ENCODE measurements at places on chromosomes 12 and 14.

DNA sequence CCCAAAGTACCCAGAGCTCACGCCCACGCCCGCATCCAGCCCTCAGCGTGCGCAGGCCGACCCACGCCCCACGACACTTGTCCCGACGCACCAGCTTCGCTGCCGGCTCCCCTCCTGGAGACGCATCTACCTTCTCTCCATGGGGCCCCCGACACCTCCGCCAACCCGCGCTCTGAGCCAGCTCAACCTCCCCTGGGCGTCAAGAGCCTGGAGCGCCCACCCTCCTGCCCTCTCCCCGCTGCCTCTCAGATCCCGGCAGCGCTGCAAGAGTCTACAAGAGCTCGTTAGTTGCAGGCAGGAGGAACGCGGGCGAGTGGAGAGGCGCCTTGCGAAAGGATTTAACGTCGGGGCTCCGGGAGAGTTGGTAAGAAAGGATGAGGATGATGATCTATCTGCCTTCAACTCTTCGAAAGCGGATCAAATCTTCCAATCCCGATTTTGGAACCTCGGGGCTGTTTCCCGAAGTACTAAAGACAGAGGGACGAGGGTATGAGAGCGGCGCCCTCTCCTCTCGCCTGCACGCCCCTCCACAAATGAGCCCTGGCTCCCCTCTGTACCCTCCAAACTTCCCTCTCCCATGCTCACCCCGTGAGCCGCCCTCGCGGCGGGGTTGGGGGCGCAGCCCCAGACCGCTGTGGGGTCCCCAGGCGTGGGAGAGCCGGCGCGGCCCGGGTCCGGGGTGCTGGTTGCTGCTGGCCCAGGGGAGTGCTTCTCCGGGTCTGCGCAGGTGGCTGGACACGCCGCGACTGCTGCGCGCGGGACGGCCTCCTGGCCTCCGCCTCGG is 979 bp downstream of the LTBP2 start:
- no peak for DNase-seq

GRCh38 chr14:91292491-91292890 is 48.0 kb upstream of the GPR68 start:
- no peak for DNase-seq

GRCh38 chr14:100587086-100587762 is at the start of gene BEGAIN:
TSS of gene BEGAIN (minus strand) at chr14:100587417. CDS start at chr14:100587290, 127 bp downstream.
- peak; percentile 6 for DNase-seq

GRCh38 chr14:71658261-71658860 is 273.9 kb upstream of the RGS6 start:
- no peak for DNase-seq

DNA sequence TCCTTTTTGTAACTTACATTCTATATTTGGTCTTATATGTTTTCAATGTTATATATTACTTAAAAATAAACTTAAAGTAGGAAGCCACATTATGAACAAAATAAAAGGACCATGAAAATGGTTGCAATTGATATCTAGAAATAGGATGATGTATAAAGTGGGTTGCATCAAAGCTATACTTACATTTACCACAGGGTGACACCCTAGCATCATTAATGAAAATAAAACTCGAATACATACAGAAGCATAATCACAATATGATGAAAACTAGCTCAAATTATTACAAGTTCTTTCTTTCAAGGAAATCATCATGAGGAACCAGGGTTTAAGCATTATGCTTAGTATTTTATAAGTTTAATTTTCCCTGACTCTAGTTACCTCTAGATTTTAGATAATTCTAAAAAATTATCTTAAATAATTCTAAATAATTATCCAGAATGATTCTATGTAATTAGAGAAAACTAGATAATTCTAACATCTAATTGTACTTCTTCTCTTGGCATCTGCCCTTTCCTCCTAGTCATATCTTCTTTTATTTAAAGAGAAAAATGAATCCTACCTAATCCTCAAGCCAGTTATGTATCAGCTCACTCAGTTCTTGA is 31.2 kb downstream of the TAS2R7 start:
- DNase-seq, result no peak

DNA sequence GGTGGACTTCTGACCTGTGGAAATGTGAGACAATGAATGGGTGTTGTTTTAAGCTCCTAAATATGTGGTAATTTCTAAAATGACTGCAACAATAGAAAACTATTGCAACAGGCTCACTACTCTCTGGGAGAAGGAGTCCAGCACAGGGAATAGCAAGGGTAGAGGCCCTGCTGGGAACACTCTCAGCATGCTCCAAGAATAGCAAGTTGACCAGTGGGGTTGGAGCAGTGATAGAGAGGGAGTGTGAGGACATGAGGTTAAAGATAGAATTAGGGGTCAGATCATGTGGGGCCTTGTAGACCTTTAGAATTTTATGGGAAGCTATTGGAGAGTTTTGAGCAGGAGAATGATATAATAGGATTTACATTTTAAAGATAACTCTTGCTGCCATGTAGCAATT is 346.7 kb upstream of the CCDC196 start:
- no peak for DNase-seq

DNA sequence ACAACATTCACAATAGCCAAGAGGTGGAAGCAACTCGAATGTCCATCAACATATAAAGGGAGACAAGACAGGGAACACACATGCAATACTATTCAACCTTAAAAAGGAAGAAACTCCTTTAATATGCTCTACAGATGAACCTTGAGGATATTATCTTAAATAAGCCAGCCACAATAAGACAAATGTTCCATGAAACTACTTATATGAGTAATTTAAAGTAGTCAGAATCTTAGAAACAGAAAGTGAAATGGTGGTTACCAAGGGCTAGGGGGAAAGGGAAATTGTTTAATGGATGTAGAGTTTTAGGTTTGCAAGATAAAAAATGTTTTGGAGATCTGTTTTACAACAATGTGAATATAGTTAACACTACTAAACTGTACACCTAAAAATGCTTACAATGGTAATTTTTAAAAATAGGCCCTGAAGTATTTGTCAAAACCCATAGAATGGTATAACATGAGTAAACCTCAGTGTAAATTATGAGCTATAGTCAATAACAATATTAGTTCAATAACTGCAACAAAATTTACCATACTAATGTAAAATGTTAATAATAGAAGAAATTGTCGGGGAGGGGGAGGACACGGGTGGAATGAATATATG is 71.1 kb downstream of the EGLN3 start:
- DNase-seq, result no peak

DNA sequence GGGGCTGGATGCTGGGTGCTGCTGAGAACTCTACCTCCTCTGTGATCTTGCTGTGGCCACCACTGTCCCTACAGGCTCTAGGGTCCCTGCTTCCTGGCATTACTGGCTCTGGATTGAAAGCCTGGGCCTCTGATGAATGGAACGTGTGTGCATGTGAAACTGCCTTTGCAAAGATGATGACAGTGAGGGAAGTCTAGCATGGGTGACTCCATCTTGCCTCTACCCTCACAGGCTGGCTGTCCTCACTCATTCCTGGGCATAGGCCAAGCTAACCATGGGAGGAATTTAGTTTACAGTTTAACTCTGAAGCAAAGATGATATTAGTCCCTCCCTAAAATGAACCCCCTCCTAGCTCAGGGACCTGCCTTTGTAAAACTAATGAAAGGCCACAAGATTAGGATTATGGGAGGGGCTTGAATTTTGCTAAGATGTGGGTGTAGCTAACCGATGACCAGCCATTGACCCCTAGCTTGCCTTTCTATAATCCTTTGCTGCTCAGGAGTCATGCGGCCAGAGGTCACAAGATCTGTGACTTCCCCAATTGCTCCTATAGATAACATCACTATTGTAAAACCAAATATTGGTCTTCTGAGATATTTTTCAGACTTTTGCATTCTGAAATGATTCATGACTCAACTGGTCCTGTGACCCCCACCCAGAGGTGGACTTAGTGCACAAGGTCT is 2.2 kb upstream of the C1S start:
- no peak for DNase-seq

- DNase-seq, result no peak
Measured at GRCh38 chr14:74956280-74957072, 1.1 kb upstream of the PGF start.

GRCh38 chr14:93049315-93049714 is 66.4 kb downstream of the ITPK1 start:
- DNase-seq, result no peak

DNA sequence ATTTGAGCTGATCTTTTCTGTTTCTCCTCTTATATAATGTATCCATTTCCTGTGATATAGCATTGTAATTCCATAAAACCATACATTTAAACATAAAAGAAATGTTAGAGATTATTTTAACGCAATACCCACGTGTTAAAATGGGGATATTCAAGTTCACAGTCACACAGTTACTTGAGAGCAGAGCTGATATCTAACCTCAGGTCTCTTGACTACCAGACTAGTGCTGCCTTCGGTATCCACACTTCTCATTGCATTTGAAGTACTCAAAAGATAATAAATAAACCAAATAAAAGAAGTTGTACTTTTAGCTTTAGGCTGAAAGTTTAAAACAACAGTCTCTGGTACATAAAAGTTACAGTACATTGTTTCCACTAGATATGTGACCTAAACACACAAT is 2.9 kb downstream of the CLECL1 start:
- DNase-seq, result no peak

DNA sequence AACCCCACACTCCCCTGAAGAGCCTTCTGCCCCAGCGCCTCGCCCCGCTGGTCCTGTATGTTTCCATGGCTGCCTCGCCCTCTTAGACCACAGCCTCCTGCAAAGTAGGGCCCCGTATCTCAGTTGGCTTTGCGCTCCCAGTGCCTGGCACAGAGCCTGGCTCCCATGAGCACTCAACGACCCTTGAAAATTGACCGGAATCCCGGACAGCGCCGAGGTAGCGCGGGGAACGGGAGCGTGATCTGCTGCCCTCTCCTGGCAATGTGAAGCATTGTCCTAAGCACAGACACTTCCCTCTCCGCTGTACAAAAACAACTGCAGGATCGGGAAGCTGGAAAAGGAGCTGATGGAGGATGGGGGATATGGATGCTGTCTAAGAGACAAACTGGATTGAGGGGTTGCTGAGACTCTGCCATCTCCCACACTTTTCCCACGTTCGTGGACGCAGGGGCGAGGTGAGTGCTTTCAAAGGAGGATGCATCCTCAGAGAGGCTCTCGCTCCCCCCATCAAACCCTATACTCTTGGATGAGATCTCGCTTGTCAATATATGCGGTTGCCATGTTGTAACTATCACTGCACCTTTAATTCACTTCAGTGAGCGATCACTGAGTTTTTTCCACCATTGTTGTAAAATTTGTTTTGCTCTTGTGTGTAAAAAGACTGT is 10.7 kb upstream of the FKBP4 start:
- peak; percentile 17 for DNase-seq

- DNase-seq, result no peak
Measured at GRCh38 chr12:49331380-49332222, 5.4 kb downstream of the C1QL4 start.

DNA sequence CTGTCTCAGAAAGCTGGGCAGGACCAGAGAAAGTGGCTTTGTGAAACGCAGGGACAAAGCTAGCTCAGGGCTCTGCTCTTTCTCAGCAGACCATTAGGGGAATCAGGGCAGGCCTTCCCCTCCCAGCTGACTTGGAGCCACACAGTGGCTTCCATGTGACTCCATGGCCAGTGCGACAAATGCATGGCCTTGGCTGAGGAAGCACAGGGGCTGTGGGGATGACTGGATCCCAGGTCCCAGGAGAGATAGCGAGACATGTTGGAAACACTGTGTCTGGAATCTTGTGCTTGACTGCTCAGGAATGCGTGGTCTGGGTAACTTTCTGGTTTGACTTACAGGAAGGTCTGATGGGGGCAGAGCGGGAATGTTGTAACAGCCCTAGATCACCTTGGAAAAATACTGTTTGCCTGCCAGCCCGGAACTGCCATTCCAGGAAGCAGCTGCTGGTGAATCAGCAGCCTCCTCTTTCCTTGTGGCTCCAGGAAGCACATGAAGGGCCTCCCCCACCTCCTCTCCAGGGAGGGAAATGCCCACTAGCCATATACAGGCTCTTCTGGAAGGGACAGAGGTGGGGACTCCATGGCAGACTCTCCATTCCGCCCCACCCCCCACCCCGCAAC is 133.5 kb upstream of the HIF1A start:
- DNase-seq, result no peak

- DNase-seq, result no peak
Measured at GRCh38 chr12:49825360-49825970, 2.7 kb downstream of the NCKAP5L start.

DNA sequence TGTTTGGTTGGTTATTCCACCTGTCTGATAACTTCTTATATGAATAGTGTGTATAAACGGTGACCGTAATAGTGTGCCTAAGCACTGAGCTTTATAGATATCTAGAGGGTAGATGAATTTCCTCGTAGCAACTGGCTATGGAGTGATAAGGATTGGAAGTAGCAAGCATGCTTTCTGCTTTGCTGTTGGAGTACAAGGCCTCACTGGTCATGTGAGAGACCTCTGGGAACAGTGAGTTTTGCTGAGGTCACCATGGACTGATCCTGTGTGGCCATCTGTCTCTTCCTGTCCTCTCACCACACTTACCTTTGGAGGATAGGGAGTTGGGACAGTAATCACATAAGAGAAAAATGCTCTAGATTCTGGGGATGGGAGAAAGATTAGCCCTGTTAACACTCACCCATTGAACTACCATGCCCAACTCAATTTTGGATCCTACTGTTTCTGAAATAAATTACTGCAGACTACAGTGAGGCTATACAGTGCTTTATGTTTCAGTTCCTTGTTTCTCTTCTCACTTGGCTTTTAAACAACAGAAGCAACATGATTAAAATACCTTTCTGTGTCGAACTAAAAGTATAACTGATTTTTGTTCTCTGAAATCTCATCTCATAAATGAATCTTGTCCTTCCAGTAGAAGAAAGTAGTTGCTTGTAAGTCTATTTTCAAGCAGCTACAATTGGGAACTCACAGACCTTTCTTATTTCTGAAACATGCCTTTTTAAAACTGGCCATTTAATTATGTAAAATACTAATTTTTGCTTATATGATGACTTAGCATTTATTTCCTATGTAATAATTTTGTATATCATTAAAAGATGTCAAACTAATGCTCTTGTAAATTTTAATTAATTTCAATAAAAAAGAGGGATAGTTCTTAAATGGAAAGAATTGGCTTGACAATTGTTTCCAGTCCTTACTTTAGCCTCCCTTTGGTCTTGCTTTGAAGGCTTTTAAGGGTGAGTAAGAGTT is 8.3 kb downstream of the TMX1 start:
- DNase-seq, result no peak

DNA sequence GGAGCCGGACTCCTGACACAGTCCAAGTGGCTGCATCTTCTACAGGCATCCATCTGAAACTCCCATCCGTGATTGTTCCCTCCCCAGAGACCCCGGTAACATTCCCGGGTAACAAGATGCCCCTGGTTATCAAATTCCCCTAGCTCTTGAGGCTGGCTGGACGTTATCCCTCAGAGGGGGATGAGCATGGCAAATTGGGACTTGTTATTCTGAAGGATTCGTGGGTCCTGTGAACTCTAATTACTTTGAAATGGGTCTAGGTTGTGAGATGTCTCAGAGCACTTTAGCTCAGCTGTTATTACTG is 642 bp upstream of the PAN2 start:
- DNase-seq, result no peak

GRCh38 chr12:15494329-15495046 is 172.2 kb downstream of the PTPRO start:
- DNase-seq, result no peak

DNA sequence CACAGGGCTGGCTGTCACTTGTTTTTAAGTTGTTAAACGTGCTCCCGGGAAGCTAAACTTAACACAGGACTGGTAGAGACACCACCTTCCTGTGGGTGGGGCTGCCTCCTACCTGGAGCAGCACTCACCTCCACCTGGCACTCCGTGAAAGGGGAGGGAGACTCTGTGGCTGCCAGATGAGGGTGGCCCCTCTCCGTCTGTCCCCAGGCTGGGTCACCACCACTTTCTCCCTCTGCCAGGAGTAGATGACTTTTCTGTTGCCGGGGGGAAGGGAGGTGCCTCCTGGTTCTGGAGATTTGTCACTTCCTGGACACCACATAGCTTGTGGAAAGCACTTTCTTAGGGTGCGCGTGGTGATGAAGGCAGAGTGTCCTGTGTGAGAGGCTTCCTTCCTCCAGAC is 81.3 kb downstream of the WDR20 start:
- DNase-seq, result no peak
